Left ventricle myocardium inferior (tissue), 1 donor: ENCODE measurements at places on chromosomes 2 and 18.

DNA sequence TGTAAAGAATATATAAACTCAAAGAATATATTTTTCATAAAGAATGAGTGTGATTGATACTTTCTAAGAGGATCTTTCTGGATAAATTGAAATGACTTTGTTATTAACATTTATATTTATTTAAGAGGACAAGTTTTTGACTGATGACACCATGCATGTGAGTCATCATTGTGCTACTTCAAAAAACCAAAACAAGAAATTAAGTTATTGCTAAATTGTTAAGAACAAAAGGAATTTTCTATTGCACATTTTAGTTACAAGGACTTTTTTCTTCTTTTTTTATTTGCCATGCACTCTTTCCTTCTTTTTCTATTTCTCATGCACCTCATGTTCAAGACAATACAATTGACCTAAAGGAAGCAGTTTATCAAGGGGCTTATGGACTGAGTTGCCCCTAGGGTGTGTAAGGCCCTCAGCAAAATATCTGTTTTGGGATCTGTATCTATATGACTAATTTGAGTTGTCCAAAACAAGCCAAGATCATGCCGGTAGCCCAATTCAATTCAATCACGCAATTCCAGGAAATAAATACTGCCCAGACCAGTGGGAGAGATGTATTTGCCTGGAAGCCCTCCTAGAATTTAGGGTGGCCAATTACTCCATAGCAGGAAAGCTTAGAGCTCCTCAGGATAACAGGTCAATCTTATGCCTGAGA lies 654.3 kb downstream of the METTL4 start:
- no peaks in the 10 kb centered on the region for H3K36me3 ChIP-seq
- H3K27me3 ChIP-seq = no peaks in the 10 kb centered on the region
- H3K4me3 ChIP-seq = no peak overlapping the region
- no peaks in the 10 kb centered on the region for H3K4me1 ChIP-seq
- no peak for DNase-seq

- H3K36me3 ChIP-seq = peaks cover 24% of the 10 kb centered on the region
Measured at GRCh38 chr2:95526360-95527341, 42.1 kb upstream of the TRIM43B start.

DNA sequence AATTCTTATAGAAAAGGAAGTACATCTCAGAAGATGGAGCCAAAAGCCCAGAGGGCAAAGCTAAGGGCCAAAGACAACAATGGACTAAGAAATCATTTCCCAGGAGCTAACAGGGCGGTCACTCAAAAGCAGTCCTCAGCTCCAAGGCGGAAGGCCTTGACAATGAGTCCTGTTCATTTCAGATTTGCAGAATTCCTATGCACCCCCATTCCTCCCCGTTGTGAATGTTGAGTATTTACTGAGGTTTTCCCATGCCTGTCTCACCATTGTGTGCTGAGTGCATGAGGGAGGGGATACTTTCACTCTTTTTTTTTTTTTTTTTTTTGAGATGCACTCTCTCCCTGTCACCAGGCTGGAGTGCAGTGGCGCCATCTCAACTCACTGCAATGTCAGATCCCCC lies 18.8 kb upstream of the DTNB start:
- H3K36me3 ChIP-seq = no peaks in the 10 kb centered on the region
- peak overlapping the region; percentile 64 for H3K27ac ChIP-seq
- no peaks in the 10 kb centered on the region for H3K4me1 ChIP-seq
- no peak for DNase-seq
- peaks cover 4% of the 10 kb centered on the region for H3K27me3 ChIP-seq

- peak overlapping the region; percentile 66 for H3K27ac ChIP-seq
- DNase-seq = no peak
- peaks cover 71% of the 10 kb centered on the region for H3K4me1 ChIP-seq
- no peaks in the 10 kb centered on the region for H3K36me3 ChIP-seq
- H3K27me3 ChIP-seq = peaks cover 13% of the 10 kb centered on the region
- H3K4me3 ChIP-seq = no peak overlapping the region
Measured at GRCh38 chr2:60505240-60505879, 48.1 kb downstream of the BCL11A start.

- H3K4me3 ChIP-seq = no peak overlapping the region
- peak; percentile 55 for DNase-seq
- peaks cover 42% of the 10 kb centered on the region for H3K4me1 ChIP-seq
- H3K36me3 ChIP-seq = no peaks in the 10 kb centered on the region
- H3K27me3 ChIP-seq = no peaks in the 10 kb centered on the region
- peak overlapping the region; percentile 70 for H3K27ac ChIP-seq
Measured at GRCh38 chr2:186887107-186888090, 38.4 kb upstream of the ZSWIM2 start.

DNA sequence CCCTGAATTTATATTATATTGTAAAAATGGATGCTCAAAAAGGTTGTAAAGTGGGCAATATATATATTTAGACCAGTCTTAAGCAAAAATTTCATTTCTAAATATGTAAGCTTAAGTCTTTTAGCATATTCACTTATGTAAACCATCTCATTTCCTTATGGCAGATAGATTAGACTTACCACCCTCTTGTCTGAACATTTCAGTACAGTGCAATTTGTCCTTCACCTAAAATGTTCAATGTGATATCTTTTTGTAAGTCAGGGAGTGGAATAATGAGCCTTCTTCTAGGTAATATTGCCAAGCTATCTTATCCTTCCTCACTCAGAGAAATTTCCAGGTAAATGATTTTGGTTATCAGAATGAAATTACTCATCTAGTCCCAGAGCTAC lies 92.3 kb downstream of the KLF7 start:
- peaks cover 36% of the 10 kb centered on the region for H3K4me1 ChIP-seq
- no peaks in the 10 kb centered on the region for H3K27me3 ChIP-seq
- H3K27ac ChIP-seq = peak overlapping the region; percentile 56
- peaks cover 10% of the 10 kb centered on the region for H3K36me3 ChIP-seq

DNA sequence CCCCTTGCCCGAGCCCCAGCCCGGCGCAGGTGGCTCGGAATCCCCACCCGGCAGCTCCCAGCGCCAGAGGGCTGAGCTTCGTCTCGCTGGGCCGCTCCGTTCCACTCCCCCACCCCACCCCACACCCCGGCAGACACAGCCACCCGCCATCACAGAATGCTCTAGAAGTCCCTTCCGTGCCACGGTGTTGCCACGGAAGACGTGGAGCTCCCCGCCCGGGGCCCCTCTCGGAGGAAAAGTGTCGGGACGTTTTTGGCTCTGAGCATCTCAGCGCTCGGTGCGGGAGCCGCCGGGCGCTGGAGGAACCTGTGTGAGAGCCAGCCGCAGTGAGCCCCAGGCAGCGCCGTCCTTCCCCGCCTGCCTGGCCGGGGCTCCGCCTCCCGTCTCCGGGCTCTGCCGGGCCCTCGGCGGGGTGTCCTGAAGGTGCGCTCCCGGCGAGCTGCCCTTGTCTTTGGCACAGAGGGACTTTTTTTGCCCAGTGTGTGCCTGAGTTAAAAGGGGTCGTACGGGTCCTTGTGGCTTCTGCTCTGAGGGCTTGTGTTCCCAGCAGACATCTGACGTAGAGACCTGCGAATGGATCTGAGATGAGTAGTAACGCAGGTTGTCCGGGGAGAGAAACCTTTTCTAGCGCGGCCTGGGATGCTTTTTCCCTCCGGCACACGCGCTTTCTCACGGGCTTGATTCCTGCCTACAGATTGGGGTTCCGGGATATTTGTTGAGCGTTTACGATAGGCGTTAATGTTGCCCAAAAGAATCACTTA lies 1.8 kb downstream of the ZCCHC2 start:
- peak overlapping the region; percentile 99 for H3K27ac ChIP-seq
- H3K27me3 ChIP-seq = no peaks in the 10 kb centered on the region
- H3K36me3 ChIP-seq = no peaks in the 10 kb centered on the region
- H3K4me3 ChIP-seq = peak overlapping the region; percentile 97
- peak; percentile 65 for DNase-seq

- DNase-seq = no peak
- H3K27ac ChIP-seq = no peak overlapping the region
- H3K4me3 ChIP-seq = no peak overlapping the region
- H3K27me3 ChIP-seq = no peaks in the 10 kb centered on the region
Measured at GRCh38 chr2:127577973-127578372, 42.5 kb downstream of the MYO7B start.

- no peak overlapping the region for H3K4me3 ChIP-seq
- H3K27ac ChIP-seq = no peak overlapping the region
- H3K4me1 ChIP-seq = no peaks in the 10 kb centered on the region
- no peak for DNase-seq
Measured at GRCh38 chr2:904246-905024, 46.2 kb upstream of the SNTG2 start.

- no peak overlapping the region for H3K27ac ChIP-seq
- H3K4me3 ChIP-seq = no peak overlapping the region
- no peaks in the 10 kb centered on the region for H3K36me3 ChIP-seq
- DNase-seq = no peak
- peaks cover 47% of the 10 kb centered on the region for H3K27me3 ChIP-seq
- H3K4me1 ChIP-seq = no peaks in the 10 kb centered on the region
Measured at GRCh38 chr2:131413148-131413747, 49.3 kb upstream of the RAB6D start.

DNA sequence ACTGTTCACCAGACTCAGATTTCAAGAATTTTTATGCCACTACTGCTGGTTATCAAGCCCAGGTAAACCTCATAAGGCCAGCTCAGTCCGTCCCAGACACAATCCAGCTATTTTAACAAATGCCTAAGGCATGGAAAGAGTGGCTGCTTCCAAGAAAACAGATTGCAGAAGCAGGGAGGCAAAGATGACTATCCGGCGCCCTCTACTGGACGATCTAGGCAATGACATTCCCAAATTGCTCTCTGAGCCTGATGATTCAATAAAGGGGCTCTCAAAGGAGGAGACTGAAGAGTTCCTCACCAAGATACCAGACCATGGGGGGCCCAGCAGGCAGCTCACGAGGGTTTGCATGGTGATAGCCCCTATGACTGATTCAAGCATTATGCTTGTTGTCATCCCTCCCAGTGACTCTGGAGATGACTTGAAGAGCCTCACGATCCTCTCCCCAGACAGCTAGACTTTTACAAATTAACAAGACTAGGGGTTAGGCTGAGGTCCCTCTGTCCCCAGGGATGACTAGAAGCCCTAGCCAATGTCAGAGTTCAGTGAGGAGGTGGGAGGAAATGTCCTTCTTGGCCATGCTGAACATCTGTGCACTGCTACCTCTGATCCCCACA lies 25.0 kb downstream of the SERPINB8 start:
- H3K27ac ChIP-seq = no peak overlapping the region
- no peaks in the 10 kb centered on the region for H3K4me1 ChIP-seq
- no peaks in the 10 kb centered on the region for H3K27me3 ChIP-seq
- no peak overlapping the region for H3K4me3 ChIP-seq
- H3K36me3 ChIP-seq = no peaks in the 10 kb centered on the region

DNA sequence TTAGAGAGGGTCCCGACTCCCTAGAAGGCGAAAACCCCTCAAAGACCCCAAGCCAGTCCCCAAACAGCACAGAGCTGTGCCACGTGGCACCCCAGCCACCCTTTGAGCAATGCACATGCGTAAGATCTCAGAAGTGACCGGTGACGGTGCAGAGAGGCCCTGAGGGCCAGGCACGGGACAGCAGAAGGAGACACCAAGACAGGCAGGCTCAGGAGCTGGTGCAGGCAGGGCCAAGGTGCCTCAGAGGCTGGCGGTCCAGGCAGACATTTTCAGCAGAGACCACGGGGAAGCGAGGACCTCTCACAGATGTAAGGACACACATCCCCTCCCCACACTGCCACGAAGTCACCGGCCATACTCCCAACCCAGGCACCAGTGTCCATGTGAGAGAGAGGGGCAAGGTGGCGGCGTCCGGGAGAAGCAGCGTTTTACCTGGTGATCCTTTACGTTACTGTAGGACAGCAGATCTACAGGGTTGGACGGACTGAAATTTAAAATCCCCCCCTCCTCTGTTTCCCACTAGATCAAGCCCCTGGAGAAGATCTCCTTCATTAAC lies 2.0 kb upstream of the RAB17 start:
- no peaks in the 10 kb centered on the region for H3K36me3 ChIP-seq
- H3K27me3 ChIP-seq = no peaks in the 10 kb centered on the region
- H3K4me1 ChIP-seq = peaks cover 31% of the 10 kb centered on the region
- no peak for DNase-seq
- no peak overlapping the region for H3K27ac ChIP-seq

DNA sequence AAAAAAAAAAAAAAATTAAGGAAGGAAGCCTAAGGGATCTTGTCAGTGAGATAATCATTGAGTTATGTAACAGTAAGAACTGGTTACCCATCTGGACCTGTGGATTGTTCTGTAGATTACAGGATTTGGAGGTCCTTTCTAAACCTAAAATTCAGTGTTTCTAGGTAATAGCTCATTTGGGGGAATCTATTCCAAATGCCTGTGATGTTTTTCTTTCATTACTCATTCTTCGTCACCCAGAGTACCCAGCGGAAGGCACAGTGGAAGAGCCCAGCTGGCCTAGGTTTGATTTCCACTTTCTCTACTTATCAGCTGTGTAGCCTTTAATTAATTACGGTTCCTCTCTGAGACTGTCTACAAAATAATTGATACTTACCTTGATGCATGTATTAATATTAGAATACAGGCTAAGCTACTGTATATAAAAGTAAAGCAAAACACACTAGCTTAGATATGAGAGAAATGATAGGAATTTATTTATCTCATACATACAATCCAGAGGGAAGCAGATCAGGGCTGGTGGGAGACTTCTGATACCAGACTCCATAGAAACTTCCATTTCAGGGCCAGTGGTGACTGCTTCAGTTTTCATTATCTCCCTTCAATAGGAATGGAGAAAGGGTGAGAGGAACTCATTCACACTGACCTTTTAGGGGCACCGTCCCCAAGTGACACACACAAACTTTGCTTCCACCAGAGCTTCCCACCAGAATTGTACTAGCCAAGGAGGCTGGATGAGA lies 115.8 kb upstream of the NOSTRIN start:
- H3K36me3 ChIP-seq = no peaks in the 10 kb centered on the region
- peaks cover 45% of the 10 kb centered on the region for H3K4me1 ChIP-seq
- no peak overlapping the region for H3K4me3 ChIP-seq
- DNase-seq = no peak
- H3K27me3 ChIP-seq = no peaks in the 10 kb centered on the region
- no peak overlapping the region for H3K27ac ChIP-seq

DNA sequence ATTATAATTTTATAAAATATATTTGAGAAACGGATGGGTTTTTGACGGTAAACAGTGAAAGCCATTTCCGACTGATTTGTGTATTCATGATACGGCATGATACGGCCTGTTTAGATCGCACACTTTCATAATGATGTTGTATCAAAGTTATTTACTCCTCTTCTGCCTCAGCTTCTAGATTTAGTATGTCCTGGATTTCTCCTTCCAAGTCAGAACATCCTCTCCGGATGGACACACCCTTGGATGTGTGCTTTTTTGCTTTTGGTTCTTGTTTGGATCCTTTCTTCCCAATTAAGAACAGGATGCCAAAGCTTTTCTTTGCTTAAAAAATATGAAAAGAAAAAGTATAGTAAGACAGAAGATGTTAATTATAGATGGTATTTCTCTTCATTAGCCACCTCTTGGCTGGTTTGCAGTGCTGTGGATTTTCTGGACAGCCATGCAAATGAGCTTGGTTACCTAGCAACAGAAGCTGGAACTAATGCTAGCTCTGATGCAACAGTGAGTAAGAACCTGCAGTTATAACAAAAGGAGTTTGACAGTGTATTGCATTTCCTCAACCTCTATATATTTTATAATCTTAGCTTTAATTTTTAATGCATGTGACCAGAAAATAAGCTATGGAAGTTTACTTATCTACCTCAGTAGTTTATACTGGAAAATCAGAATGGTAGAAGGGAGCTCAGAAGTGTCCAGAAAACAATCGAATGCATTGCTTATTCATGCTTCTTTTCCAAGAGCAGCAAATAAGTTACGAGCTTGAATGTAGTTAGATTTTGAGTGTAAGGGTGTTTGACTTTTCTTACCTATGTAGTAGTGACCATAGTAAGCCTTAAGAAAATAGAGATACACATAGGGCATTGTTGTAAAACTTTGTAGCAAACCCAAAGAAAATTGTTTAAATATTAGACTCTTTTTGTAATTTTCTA lies 27.9 kb downstream of the RMND5A start:
- no peaks in the 10 kb centered on the region for H3K27me3 ChIP-seq
- peaks cover 63% of the 10 kb centered on the region for H3K4me1 ChIP-seq
- peaks cover 33% of the 10 kb centered on the region for H3K36me3 ChIP-seq
